ENCODE measurements at places on chromosomes 13 and 19.

GRCh38 chr13:86731987-86732386 lies 932.8 kb upstream of the SLITRK6 start:
- DNase-seq = no peak

GRCh38 chr19:55095260-55096060 lies 19.8 kb downstream of the EPS8L1 start:
- no peak for DNase-seq

DNA sequence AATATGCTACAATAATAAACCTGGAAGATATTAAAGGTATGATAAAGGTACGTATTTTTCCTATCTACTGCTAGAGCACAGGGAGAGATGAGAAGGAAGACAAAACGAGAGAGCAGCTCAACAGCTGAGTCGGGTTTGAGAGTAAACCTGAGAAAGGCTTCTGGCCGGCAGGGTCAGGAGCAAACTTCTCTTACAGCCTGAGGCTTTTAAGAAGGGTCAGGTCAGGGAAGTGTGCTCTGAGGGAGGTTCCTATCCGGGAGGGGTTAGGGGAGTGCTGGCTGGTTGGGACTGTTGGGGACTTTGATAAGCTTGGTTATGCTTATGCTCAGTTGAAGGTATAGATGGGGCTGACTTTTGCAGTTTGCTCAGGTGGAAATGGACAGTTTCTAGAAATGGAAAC lies 77.7 kb upstream of the PRR20A start:
- no peak for DNase-seq

DNA sequence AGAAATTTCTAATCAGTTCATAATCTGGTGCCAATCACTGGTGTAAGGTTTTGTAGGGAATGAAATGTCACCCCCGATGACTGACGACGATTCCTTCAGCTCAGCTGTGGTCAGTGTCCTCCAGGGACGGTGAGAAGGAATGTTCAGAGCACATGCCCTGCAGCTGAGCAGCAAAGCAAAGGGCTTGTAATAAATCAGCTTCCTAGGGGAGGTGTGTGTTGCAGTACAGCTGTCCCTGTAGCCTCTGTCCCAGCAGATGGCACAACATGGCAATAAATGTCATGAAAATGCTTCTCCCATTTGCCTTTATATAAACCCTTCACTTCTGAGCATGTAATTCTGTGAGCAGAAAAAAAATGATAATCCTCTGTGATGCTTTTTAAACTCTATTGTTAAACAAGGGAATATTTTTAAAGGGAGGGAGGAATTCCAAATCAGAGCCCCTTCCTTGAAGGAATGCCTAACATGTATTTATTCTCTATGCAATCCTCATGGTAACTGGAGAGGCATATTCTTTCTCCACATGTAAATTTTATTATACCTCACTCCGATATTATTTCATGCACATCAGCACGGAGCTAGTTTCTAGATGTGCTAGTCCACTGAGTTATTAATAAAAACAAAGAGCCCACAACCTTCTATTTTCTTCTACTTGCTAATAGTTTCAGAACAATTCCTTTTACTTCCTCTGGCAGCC lies 102.5 kb downstream of the FAM216B start:
- DNase-seq = no peak

- DNase-seq = no peak
Measured at GRCh38 chr13:107291875-107292274, 723.9 kb upstream of the ARGLU1 start.

GRCh38 chr19:16381756-16382401 lies 57.3 kb downstream of the KLF2 start:
- DNase-seq = no peak

- DNase-seq = no peak
Measured at GRCh38 chr13:36915896-36916640, 4.0 kb downstream of the SMAD9 start.

- no peak for DNase-seq
Measured at GRCh38 chr13:40145139-40145538, 489.7 kb downstream of the COG6 start.

- DNase-seq = no peak
Measured at GRCh38 chr19:39502640-39503417, 4.1 kb downstream of the DLL3 start.

- no peak for DNase-seq
Measured at GRCh38 chr13:79807554-79807953, 326.6 kb downstream of the NDFIP2 start.

GRCh38 chr13:47801555-47801954 lies 199.5 kb downstream of the SUCLA2 start:
- no peak for DNase-seq

- no peak for DNase-seq
Measured at GRCh38 chr19:48970139-48970766, 5.1 kb downstream of the FTL start.

- DNase-seq = no peak
Measured at GRCh38 chr19:46118136-46118535, 6.4 kb downstream of the IGFL3 start.

DNA sequence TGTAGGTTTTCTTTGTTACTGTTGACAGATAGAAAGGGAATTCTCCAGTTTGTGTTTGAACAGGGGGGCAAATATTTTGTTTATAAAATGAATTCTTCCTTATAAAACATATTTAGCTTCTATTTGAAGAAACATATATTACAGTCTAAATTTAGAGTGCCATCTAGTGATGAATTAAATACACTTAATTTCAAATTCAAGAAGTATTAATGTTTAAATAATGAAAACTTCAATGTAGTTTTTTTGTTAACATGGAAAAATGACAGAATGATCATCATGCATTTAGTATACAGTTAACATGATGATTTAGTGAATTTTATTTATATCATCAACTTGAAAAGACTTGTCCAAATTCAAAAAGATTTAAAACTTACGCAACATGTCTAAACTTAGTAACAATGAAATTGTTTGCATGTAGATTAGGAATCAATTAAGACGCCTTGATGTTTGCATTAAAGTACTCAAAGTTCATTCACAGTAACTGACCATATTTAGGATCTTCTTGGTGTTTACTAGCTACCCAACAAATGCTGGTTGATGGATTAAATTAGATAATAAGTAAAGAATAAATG lies 765.9 kb upstream of the SLITRK1 start:
- no peak for DNase-seq

DNA sequence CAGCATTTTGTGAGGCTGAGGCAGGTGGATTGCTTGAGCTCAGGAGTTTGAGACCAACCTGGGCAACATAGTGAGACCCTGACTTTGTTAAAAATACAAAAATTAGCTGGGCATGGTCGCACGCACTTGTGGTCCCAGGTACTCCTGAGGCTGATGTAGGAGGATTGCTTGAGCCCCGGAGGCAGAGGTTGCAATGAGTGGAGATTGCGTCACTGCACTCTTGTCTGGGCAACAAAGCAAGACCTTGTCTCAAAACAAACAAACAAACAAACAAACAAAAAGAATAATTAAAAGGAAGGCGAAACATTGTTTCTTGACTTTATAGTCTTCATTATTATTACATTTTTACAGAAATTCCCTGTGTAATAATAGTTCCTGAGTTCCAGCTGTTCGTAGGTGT lies 15.9 kb downstream of the BIVM start:
- DNase-seq = no peak

DNA sequence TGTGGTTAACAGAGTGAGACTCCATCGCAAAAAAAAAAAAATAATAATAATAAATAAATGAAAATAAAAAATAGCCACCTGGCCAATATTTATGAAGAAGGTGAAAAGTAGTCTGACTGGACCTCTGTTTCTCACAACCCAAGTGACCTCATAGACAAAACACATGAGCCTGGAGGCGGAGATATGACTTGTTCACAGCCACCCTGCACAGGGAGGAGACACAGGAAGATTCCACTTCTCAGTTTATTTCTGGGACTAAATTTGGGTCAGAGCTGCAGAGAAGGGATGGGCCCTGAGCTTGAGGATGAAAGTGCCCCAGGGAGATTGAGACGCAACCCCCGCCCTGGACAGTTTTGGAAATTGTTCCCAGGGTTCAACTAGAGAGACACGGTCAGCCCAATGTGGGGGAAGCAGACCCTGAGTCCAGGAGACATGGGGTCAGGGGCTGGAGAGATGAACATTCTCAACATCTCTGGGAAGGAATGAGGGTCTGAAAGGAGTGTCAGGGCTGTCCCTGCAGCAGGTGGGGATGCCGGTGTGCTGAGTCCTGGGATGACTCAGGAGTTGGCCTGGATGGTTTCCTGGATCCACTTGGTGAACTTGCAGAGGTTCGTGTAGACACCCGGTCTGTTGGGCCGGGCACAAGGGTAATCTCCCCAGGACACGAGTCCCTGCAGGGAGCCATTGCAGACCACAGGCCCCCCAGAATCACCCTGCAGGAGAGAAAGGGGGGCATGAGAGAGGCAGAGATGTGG lies 9.6 kb downstream of the KLK5 start:
- no peak for DNase-seq

GRCh38 chr13:113607056-113607888 lies 22.7 kb downstream of the TFDP1 start:
- DNase-seq = no peak

DNA sequence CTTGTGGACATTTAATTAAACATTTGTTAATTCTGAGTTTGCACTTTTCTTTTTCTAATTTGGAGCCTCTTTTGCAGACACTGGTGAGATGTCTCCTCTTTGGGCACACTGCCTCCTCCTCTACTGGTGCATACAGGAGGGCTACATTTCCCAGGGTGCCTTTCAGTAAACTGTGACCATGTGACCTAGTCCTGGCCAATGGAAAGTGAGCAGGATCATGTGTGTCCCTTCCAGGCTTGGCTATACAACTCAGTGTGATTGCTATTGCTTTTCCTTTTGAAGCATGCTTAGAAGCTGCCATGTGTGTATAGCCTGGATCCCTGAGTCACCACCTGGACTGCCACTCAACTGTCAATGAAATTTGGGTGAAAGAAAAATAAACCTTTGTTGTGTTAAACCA lies 4.5 kb downstream of the IZUMO2 start:
- DNase-seq = no peak

- no peak for DNase-seq
Measured at GRCh38 chr13:102470283-102470917, 68.6 kb upstream of the FGF14 start.

DNA sequence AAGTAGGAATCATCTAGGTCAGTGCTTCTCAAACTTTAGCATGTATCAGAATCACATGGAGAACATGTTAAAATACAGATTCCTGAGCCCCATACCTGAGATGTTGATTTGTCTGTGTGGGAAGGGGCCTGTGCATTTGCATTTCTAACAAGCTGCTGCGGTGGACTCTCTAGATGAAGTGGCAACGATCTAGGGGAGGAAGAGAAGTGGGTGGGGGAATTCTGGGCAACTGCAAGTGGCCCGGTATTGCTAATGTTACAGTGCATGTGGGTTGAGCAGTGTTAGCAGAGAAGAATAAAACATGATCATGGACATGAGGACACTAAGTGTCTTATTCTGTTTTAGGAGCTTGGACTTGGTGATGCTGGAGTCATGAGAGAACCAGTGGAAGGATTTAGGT lies 329.0 kb downstream of the OLFM4 start:
- DNase-seq = no peak

DNA sequence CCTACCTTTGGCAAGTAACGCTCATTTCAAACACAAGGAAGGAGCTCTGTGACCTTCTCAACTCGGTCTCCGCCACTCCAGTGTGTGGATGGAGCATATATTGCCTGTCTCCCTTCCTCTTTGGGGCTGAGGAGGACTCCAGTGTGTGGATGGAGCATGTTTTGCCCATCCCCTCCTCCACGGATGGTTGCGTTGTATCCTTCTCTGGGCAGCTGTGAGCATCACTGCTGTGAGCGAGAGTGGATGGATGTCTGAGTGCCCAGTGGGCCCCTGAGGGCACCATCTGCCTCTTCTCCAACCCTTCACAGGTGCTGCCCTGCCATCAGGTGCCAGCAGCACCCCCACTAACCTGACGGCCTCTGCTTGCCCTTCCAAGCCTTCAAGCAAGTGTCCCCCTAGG lies 186.2 kb downstream of the TEX29 start:
- DNase-seq = no peak

- DNase-seq = no peak
Measured at GRCh38 chr13:24748061-24748400, 15.9 kb upstream of the RNF17 start.

DNA sequence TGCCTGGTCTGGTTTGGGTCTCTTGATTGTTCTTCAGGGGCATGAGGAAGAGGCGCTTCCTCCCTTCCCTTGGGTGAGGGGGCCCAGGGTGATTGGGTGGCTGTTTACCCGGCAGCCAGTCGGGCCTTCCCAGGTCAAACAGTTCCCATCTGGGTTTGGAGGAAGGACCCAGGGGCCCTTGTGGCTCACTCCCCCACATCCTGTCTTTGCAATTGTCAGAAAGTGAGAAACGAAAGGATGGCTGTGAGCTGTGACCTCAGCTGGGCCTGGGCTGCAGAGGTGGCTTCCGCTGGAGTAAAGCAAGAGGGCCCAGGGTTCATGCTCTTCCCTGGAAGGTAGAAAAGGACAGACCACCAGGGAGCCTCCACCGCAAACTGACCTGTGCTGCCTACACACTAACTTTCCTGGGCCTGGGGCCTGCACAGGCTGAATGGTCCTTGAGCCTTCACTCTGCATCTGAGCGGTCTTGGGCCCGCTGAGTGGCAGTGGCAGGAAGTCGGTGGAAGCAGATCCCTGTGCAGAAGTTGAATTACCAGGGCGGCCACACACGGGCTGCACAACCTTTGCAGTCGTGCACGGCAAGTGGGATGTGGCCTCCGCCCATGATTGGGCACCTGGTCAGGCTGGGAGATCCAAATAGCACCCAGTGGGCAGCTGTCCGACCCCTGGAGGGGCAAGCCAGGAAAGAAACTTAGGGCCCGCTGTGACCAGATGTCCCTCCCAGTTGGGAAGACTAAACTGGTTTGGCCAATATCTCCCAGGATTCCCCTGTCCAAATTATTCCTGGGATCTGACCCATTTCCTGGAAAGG lies 5.3 kb upstream of the CD79A start:
- no peak for DNase-seq

- DNase-seq = no peak
Measured at GRCh38 chr13:110103534-110103933, 203.4 kb downstream of the COL4A1 start.

GRCh38 chr19:1655131-1655981 lies 2.9 kb upstream of the TCF3 start:
- no peak for DNase-seq

- DNase-seq = no peak
Measured at GRCh38 chr19:38745316-38745715, 1.0 kb upstream of the CAPN12 start.

GRCh38 chr13:40409278-40409677 lies 257.2 kb downstream of the FOXO1 start:
- DNase-seq = no peak

Data from non-pigmented ciliary epithelial cell (primary cell).